A549 treated with GW870086 at 1 μM for 4 hours (cell line): ENCODE measurements at places on chromosomes 3 and 15. TPM values are rescaled to one million over a fixed set of nuclear protein-coding genes. Genes with fewer than 3 reads are reported as not detected.

Gene FAIM
- total RNA-seq = 20.8 to 29.0 TPM (median 21.8 TPM) in 5 replicates

Gene SAMMSON
- not detected in 5 replicates for total RNA-seq

Gene INSYN1
- 1.3 to 2.7 TPM (median 2.0 TPM) in 5 replicates for total RNA-seq

Gene COL6A5
- not detected in 5 replicates for total RNA-seq

Gene SLC24A5
- not detected in 5 replicates for total RNA-seq
